Stimulated activated CD4-positive, alpha-beta T cell treated with anti-CD3 and anti-CD28 coated beads, Interleukin-2, amount 100 ng/mL, for 48 hours (primary cell): ENCODE measurements at places on chromosomes 13 and 19.
A peak's percentile ranks its signal among the peaks of the same experiment; 100 is the strongest.

DNA sequence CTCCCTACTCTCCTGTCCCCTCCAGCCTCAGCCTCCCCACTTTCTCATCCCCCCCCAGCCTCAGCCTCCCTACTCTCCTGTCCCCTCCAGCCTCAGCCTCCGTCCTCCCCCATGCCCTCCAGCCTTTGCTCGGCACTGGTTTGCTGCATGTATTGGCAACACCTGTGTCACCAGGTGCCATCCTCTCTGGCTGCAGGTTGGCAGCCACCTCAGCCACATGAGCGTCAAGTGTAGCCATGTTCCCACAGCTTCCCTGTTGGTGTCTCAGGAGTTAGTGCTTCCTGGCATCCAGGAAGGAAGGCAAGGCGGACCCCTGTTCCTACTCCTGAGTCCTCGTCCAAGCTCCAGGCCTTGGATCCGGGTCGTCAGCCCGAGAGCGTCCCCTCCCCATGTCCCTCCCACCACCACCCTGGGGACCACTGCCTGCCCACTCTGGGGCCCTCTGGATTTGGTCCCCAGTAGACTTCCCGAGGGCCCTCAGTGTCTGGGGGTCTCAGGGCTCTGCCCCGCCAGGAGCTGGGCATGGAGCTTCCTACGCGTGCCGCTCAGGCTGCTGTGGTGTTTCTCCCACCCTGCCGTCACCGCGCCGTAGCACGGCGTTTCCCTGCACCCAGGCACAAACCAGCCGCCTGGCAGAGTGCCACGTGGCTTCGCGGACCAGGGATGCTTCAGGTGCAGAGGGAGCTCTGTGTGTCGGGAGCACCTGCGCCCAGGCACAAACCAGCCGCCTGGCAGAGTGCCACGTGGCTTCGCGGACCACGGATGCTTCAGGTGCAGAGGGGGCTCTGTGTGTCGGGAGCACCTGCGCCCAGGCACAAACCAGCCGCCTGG is 128.3 kb upstream of the MCF2L start:
- DNase-seq, result no peak

DNA sequence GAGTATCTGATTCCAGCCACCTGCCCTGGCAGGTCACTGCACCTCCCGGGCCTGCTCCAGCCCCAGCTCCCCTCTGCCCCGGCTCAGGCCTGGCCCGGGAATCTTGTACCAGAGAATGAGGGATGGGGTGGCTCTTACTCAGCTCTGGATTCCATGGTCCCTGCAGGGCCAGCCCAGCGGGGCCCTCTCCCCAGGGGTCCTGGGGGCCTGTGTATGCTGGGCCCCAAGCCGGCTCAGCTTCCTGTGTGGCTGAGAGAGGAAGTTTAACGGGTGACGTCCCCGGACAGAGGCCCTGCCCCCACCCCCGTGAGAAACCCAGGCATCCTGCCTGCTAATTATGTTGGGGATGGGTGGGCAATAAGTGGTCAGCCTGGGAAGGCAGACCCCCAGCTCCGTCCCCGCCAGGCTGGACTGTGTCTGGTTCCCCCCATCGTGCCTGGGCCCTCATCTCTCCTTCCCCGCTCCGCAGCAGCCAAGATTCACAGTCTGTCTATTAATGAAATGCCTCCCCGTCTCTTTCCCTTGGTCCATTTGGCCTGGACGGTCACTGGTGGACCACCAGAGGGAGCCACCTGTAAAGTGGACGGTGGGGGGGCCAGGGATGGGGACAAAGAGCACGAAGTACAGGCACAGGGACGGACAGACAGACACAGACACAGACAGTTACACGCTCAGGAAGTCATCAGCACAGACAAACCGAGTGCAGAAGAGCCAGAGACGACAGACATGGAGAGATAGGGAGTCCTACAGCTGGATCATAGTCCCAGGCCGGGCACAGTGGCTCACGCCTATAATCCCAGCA is at the start of gene DENND1C:
Gene DENND1C, minus strand, starts transcription at position 247 of the 802 bp plus-strand sequence. Its CDS starts 92 bp downstream, at position 155.
- peak; percentile 50 for DNase-seq

- peak; percentile 72 for DNase-seq
Observed at GRCh38 chr19:58575183-58576041, 2.3 kb upstream of the MZF1 start.

GRCh38 chr19:52237771-52238400 is 31.5 kb upstream of the ZNF766 start:
- peak; percentile 37 for DNase-seq

DNA sequence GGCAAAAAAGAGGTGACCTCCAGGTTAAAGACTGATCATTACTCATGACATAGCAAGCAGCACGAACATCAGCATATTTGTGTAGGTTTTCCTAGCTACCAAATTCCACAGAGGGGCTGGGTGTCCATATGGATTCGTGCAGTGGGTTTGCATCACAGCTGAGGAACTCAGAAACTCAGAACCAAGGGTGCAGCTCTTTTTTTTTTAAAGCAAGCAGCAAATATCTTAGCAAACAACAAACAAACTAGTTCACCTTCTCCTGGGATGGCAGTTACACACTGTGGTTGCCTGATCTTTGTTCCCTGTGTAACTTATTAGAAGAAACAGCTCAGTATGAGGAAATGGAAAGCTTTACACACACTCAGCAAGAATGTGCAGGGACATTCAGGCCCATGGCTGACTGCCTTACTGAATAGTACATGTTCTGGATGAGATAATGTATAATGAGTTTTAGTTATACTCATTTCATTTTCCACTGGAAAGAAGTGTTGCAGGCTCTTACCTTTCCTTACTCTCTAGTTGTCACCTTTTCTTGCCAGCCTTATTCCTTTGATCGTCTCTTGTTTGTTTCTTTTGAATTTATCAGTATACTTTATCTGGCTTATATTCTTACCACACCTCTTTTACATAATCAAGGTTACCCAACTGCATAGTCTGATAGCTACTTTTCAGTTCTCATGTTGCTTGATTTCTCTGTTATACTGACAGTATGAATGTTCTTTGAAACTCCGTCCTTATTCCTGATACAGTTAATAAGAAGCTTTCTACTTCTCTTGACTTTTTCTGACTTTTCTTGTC is 4.3 kb downstream of the NDFIP2 start:
- no peak for DNase-seq
